Activated naive CD8-positive, alpha-beta T cell treated with anti-CD3 and anti-CD28 coated beads for 36 hours (primary cell): ENCODE measurements at places on chromosomes 16 and 17. TPM values are rescaled to one million over a fixed set of nuclear protein-coding genes. Genes with fewer than 3 reads are reported as not detected.

- H3K27ac ChIP-seq = no peak overlapping the region
- no peaks in the 10 kb centered on the region for H3K4me1 ChIP-seq
- peaks cover 20% of the 10 kb centered on the region for H3K27me3 ChIP-seq
- no peak overlapping the region for H3K4me3 ChIP-seq
Observed at GRCh38 chr17:55639096-55639495, 83.6 kb downstream of the TMEM100 start.

GRCh38 chr17:28427371-28427770 is 21.4 kb upstream of the SLC46A1 start:
- no peak for DNase-seq
- H3K4me3 ChIP-seq = no peak overlapping the region
- no peaks in the 10 kb centered on the region for H3K36me3 ChIP-seq
- no peaks in the 10 kb centered on the region for H3K4me1 ChIP-seq

NOS2 gene
- total RNA-seq = 0.10 TPM

DNA sequence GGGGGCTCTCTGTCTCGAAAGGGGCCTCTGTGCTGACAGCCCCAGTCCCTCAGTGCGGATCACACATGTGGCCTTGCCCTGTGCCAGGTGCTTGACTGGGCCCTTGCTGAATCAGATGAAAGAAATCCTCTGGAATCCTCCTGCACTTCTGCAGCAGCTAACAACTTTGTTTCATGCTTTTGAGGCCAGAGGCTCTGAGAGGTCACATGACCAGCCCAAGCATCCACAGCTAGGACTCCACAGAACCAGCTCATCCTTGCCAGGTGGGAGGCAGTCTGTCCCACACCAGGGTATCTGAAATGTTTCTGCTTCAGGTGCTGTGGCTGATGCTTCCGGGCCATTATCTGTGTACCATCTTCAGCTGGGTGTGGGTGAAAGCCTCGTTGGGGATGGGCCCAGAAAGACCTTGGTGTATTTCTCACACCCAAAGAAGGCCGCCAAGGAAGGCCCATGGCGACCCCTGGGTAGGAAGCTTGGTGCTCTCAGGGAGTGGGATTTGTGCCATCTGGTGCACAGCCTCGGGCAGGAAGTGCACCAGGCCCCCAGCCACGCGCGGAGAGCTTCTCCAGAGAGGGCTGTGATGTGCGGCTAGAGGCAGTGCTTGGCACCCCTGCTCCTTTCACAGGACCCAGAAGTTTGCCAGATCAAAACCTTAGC is 143.8 kb downstream of the CLEC16A start:
- peaks cover 3% of the 10 kb centered on the region for H3K36me3 ChIP-seq
- H3K27ac ChIP-seq = no peak overlapping the region
- no peak overlapping the region for H3K4me3 ChIP-seq
- no peak for DNase-seq

WNK4 gene
- total RNA-seq = 0.26 TPM

- no peaks in the 10 kb centered on the region for H3K36me3 ChIP-seq
- DNase-seq = no peak
- no peak overlapping the region for H3K4me3 ChIP-seq
Observed at GRCh38 chr17:67256075-67256732, 11.2 kb upstream of the HELZ start.

GRCh38 chr17:46167826-46168569 is 25.2 kb downstream of the KANSL1 start:
- H3K4me3 ChIP-seq = no peak overlapping the region
- H3K27ac ChIP-seq = no peak overlapping the region
- H3K27me3 ChIP-seq = no peaks in the 10 kb centered on the region
- no peak for DNase-seq
- peaks cover 74% of the 10 kb centered on the region for H3K4me1 ChIP-seq
- peaks cover 49% of the 10 kb centered on the region for H3K36me3 ChIP-seq

- peaks cover 18% of the 10 kb centered on the region for H3K27me3 ChIP-seq
- no peaks in the 10 kb centered on the region for H3K36me3 ChIP-seq
- DNase-seq = no peak
- no peak overlapping the region for H3K27ac ChIP-seq
- no peaks in the 10 kb centered on the region for H3K4me1 ChIP-seq
Observed at GRCh38 chr17:3418222-3418621, 7.1 kb downstream of the OR3A3 start.

GRCh38 chr17:42016411-42016831 is 818 bp downstream of the DNAJC7 start:
- peaks cover 57% of the 10 kb centered on the region for H3K4me1 ChIP-seq
- peak overlapping the region; percentile 91 for H3K27ac ChIP-seq
- H3K27me3 ChIP-seq = no peaks in the 10 kb centered on the region
- peak overlapping the region; percentile 98 for H3K4me3 ChIP-seq

LRRC36 gene
- 0.82 TPM for total RNA-seq

- H3K27ac ChIP-seq = no peak overlapping the region
- no peak for DNase-seq
- no peak overlapping the region for H3K4me3 ChIP-seq
- H3K27me3 ChIP-seq = peaks cover 15% of the 10 kb centered on the region
- H3K36me3 ChIP-seq = peaks cover 3% of the 10 kb centered on the region
- peaks cover 21% of the 10 kb centered on the region for H3K4me1 ChIP-seq
Observed at GRCh38 chr16:17602678-17603077, 131.9 kb upstream of the XYLT1 start.

C17orf113 gene
- total RNA-seq = 0.40 TPM

DNA sequence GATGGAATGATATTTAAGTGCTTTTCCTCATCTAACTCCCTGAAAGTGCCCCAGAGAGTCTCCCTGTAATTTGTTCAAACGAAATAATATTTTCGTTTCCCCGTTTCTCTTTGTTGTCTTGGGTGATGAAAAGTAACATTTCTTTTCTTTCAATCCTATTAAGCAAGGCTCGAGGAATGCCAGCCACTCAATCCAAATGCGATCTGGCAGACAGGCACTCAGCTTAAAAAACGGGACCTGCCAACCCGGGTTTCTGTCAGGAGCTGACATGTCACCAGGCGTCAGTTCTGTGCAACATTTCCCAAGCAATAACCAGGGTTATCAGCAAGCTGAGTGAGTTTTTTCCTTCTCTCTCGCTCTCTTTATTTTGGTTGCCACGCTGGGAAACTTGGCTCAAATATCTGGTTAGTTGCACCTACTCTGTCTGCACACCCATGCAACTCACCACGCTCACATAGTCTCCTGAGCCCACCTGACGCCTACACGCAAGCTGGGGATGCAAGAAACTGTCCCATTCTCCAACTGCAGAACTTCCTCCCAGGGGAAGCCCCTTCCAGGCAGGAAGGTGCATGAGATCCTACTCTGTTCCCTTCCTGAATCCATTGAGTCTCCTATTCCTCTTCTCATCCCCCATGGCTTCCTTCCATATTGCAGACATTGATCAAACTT is 208.2 kb downstream of the C16orf78 start:
- no peaks in the 10 kb centered on the region for H3K27me3 ChIP-seq
- H3K36me3 ChIP-seq = no peaks in the 10 kb centered on the region
- H3K27ac ChIP-seq = no peak overlapping the region
- H3K4me1 ChIP-seq = no peaks in the 10 kb centered on the region
- H3K4me3 ChIP-seq = no peak overlapping the region
- DNase-seq = no peak

GRCh38 chr17:57045868-57046704 is 39.0 kb upstream of the AKAP1 start:
- DNase-seq = peak; percentile 60
- peaks cover 58% of the 10 kb centered on the region for H3K27me3 ChIP-seq
- H3K36me3 ChIP-seq = no peaks in the 10 kb centered on the region
- peaks cover 26% of the 10 kb centered on the region for H3K4me1 ChIP-seq
- H3K27ac ChIP-seq = peak overlapping the region; percentile 56

DNA sequence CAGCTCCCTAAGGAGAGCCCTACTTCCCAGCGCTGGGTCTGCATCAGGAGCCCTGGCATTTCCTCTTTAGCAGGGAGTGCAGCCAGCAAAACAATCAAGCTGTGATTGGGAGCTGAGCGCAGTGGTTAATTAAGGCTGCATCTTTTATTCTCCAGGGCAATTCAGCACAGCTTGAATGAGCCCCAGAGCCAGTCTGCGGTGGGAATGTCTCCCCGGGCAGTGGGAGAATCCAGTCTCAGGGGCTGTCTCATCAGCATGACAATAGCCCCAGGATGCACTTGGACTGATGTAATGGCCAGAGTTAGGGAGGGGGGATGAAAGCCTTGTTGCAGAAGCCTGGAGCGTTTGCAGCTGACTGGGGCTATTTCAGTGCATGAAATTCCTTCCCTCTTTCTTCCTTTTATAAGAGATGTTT is 292.6 kb upstream of the SOX9 start:
- H3K27me3 ChIP-seq = peaks cover 5% of the 10 kb centered on the region
- no peak for DNase-seq
- H3K36me3 ChIP-seq = no peaks in the 10 kb centered on the region
- no peak overlapping the region for H3K4me3 ChIP-seq
- no peaks in the 10 kb centered on the region for H3K4me1 ChIP-seq
- H3K27ac ChIP-seq = no peak overlapping the region

DNA sequence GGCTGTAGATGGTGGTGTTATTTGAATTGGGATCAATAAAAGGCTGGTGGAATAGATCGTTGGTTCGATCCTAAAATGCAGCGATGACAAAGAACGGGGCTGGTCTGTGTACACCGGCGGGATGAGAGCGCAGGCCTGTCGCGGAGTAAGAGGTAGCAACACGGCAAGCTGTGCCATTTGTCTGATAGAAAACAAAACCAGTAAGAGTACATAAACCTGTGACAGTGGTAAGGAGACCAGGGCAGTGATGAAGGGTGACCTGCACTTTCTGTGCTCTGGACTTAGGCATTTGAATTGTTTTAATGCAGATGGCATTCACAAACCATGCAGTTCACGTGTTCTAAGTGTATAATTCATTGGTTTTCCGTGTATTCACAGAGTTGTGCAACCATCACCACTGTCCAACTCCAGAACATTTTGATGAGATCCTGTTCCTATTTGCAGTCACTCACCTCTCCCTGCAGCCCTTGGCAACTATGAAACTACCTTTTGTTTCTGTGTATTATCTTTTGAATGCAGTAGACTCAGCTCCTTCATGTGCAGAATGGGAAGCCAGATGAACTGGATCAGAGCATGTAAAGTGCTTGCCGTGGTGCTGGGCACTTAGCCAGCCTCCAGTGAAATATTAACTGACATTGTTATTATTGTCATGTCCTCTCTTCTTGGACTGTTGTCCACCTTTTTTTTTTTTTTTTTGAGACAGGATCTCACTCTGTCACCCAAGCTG is 286.1 kb downstream of the SNX29 start:
- no peaks in the 10 kb centered on the region for H3K4me1 ChIP-seq
- no peaks in the 10 kb centered on the region for H3K27me3 ChIP-seq
- DNase-seq = no peak

- peaks cover 2% of the 10 kb centered on the region for H3K4me1 ChIP-seq
- H3K36me3 ChIP-seq = peaks cover 3% of the 10 kb centered on the region
- H3K27ac ChIP-seq = no peak overlapping the region
- DNase-seq = no peak
Observed at GRCh38 chr17:39898088-39898487, 20.3 kb downstream of the GSDMB start.

KATNB1 gene
- total RNA-seq = 51.2 TPM

ITGA2B gene
- 0.36 TPM for total RNA-seq

DNA sequence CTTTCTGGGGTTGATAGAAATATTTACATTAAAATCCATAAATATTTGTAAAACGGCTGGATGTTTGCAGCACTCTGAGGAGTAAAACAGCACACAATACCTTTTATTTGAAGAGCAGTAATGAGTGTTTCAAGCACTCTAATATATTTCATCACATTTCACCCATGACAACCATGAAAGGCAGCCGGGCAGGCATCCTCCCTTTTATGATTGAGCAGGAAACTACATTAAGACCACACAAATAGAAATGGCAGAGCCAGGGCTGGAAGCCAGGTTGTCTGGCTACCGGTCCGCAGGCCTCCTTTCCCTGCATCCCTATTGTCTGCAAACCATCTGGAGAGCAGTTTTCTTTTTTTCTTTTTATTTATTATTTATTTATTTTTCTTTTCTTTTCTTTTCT is 23.1 kb upstream of the GPRC5C start:
- no peak overlapping the region for H3K4me3 ChIP-seq
- H3K36me3 ChIP-seq = no peaks in the 10 kb centered on the region
- no peak for DNase-seq
- H3K4me1 ChIP-seq = no peaks in the 10 kb centered on the region

FBXW10 gene
- total RNA-seq = not detected

LGALS9B gene
- not detected for total RNA-seq

GRCh38 chr16:81513204-81514040 is 68.8 kb downstream of the CMIP start:
- no peaks in the 10 kb centered on the region for H3K36me3 ChIP-seq
- H3K27ac ChIP-seq = no peak overlapping the region
- H3K4me1 ChIP-seq = peaks cover 4% of the 10 kb centered on the region

- H3K27ac ChIP-seq = no peak overlapping the region
- H3K36me3 ChIP-seq = no peaks in the 10 kb centered on the region
- no peaks in the 10 kb centered on the region for H3K4me1 ChIP-seq
- DNase-seq = no peak
- H3K27me3 ChIP-seq = peaks cover 6% of the 10 kb centered on the region
Observed at GRCh38 chr16:19474617-19475016, 47.3 kb downstream of the GDE1 start.

CD300LB gene
- not detected for total RNA-seq

KRT28 gene
- total RNA-seq = not detected

DNA sequence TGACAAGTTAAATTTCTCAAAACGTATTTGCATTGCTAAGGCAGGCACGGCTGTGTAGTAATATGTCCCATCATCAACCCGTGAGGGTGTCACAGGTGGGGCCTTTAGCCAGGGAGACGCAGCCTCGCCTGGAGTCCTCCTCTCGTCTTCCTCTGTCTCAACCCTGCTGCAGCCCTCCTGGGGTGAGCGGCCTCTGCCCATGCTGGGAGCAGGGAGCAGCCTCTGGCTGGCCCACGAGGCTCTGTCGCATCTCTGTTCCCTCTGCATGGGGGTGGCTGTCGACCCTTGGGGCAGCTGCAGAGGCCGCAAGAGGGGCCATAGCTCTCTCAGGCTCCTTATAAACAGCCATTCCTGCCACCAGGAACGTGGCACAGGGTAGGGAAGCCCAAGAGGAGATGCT is 806 bp upstream of the SMIM5 start:
- H3K27me3 ChIP-seq = no peaks in the 10 kb centered on the region
- H3K4me1 ChIP-seq = peaks cover 5% of the 10 kb centered on the region
- no peak overlapping the region for H3K27ac ChIP-seq
- DNase-seq = no peak

GRCh38 chr17:67200727-67201301 is 44.2 kb downstream of the HELZ start:
- no peak overlapping the region for H3K27ac ChIP-seq
- H3K36me3 ChIP-seq = peaks cover 52% of the 10 kb centered on the region
- no peak overlapping the region for H3K4me3 ChIP-seq
- DNase-seq = no peak
- H3K27me3 ChIP-seq = no peaks in the 10 kb centered on the region

KLHL10 gene
- total RNA-seq = 0.19 TPM

- H3K4me3 ChIP-seq = no peak overlapping the region
- H3K27ac ChIP-seq = no peak overlapping the region
- peaks cover 25% of the 10 kb centered on the region for H3K4me1 ChIP-seq
- peaks cover 28% of the 10 kb centered on the region for H3K27me3 ChIP-seq
Observed at GRCh38 chr16:57801809-57802340, 416 bp downstream of the KIFC3 start.

CA7 gene
- total RNA-seq = not detected
